Stimulated activated CD8-positive, alpha-beta memory T cell treated with anti-CD3 and anti-CD28 coated beads, Interleukin-15, amount 100 ng/mL, for 1 hour (primary cell): ENCODE measurements at places on chromosomes 2 and 18.

DNA sequence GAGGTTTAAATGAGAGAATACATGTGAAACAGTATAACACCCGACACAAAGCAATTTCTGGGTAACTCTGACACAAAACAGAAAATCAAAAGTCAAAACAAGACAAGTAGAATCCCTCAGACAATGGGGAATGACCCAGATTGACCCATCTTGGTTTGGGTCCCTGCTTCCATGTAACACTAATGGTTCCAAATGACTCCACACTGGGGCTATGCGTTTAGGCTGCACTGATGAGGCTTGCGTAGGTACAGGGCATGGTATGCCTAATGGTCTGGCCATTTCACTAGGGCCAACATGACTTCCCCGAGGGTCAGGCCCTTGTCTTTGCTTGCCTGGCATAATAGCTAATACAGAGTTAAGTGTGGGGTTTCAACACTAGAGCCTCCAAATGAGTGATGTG is 27.2 kb upstream of the NFE2L2 start:
- no peak for DNase-seq

GRCh38 chr2:156541706-156542105 is 105.5 kb downstream of the GPD2 start:
- no peak for DNase-seq

GRCh38 chr2:9112079-9112721 is 94.4 kb upstream of the ASAP2 start:
- DNase-seq: no peak

GRCh38 chr2:86400321-86400720 is 40.9 kb upstream of the KDM3A start:
- no peak for DNase-seq

- no peak for DNase-seq
Measured at GRCh38 chr2:70560442-70560841, 6.8 kb upstream of the TGFA start.

DNA sequence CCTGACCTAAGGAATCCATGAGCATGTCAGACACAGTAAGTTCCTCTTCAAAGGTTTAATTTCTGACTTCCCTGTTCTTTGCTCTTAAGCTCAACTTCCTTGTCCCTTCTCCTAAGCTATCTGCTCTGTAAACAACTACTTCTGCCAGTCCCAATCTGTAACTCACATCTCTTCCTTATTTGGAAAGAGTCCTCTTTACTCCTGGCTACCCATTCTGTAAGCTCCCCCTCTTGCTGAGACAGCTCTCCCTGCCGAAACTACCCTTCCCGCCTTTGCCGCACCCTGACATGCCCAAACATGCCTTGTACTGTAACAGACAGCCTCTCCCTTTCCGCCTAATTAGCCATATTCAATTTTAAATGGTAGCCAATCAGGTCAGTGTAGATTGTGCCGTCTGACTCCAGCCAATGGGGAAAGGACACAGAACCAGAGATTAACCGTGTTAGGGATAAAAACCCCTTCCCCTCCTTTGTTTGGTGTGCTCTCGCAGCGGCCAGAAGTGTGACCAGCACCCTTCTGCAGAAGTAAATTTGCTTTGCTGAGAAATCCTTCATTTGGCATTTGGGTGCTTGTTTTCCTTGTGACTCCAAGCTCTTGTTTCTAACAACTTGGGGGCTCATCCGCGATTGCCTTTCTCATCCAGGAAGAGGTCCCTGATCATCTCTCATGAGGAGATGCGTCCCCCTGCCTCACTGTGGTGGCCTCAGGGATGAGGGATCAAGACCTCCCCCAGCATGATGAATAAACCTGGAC is 49.0 kb downstream of the PIAS2 start:
- DNase-seq: no peak
